ENCODE measurements at places on chromosomes 6 and 20. TPM values are rescaled to one million over a fixed set of nuclear protein-coding genes. Genes with fewer than 3 reads are reported as not detected.

- H3K4me3 ChIP-seq: no peak overlapping the region
- H3K27ac ChIP-seq: no peak overlapping the region
- H3K36me3 ChIP-seq: no peaks in the 10 kb centered on the region
- DNase-seq: no peak
- no peaks in the 10 kb centered on the region for H3K4me1 ChIP-seq
- no peaks in the 10 kb centered on the region for H3K27me3 ChIP-seq
Measured at GRCh38 chr6:10259671-10260070, 155.2 kb downstream of the TFAP2A start.

DNA sequence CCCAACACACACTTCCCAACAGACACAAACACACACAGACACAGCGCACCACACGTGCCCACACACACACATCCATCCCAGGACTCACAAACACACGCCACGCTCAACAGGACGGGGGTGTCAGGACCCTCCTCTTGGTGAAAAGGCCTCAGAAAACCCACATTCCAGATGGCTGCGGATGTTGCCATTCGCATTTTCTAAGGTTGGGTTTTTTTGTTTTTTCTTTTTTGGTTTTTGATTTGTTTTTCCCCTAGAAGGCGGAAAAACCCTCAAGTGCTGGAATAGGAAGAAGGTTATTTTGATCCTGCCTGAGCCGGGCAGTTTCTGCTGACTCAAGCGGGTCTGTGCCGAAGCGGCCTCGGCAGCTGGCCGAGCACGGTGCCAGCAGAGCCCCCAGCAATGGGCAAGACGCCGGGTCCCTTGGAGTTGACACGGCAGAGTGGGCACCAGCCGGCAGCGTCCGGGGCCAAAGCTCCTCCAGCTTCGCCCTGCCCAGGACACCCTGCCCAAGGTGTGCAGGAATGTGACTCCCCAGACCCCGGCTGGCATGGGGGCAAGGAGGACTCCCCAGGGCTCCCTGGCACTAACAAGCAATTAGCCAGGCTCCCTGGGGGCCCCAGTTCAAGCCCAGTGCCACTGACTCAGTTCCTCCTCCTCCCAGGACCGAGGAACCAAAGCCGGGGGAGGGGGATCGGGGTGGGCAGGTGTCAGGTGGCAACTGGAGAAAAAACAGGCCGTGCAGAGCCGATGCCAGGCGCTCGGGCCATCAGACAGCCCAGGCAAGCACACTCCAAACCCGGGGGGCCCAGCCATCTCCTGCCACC lies 40.9 kb upstream of the ZBP1 start:
- H3K27ac ChIP-seq: peak overlapping the region; percentile 72
- no peaks in the 10 kb centered on the region for H3K27me3 ChIP-seq
- DNase-seq: peak; percentile 1

- no peaks in the 10 kb centered on the region for H3K27me3 ChIP-seq
- no peaks in the 10 kb centered on the region for H3K36me3 ChIP-seq
- no peak overlapping the region for H3K27ac ChIP-seq
- H3K4me1 ChIP-seq: no peaks in the 10 kb centered on the region
- no peak for DNase-seq
Measured at GRCh38 chr6:155578251-155578650, 122.6 kb upstream of the NOX3 start.

Gene SLC4A11
- total RNA-seq: 9.4 TPM

GRCh38 chr20:32606790-32607189 lies 21.7 kb upstream of the NOL4L start:
- no peak overlapping the region for H3K4me3 ChIP-seq
- no peak overlapping the region for H3K27ac ChIP-seq
- no peaks in the 10 kb centered on the region for H3K4me1 ChIP-seq
- H3K27me3 ChIP-seq: peaks cover 13% of the 10 kb centered on the region

- H3K4me1 ChIP-seq: peaks cover 6% of the 10 kb centered on the region
- no peak overlapping the region for H3K27ac ChIP-seq
- no peaks in the 10 kb centered on the region for H3K36me3 ChIP-seq
- H3K4me3 ChIP-seq: no peak overlapping the region
- H3K27me3 ChIP-seq: no peaks in the 10 kb centered on the region
- DNase-seq: no peak
Measured at GRCh38 chr6:93176070-93176469, 243.3 kb downstream of the EPHA7 start.
